ENCODE measurements at places on chromosomes 7 and 10.

DNA sequence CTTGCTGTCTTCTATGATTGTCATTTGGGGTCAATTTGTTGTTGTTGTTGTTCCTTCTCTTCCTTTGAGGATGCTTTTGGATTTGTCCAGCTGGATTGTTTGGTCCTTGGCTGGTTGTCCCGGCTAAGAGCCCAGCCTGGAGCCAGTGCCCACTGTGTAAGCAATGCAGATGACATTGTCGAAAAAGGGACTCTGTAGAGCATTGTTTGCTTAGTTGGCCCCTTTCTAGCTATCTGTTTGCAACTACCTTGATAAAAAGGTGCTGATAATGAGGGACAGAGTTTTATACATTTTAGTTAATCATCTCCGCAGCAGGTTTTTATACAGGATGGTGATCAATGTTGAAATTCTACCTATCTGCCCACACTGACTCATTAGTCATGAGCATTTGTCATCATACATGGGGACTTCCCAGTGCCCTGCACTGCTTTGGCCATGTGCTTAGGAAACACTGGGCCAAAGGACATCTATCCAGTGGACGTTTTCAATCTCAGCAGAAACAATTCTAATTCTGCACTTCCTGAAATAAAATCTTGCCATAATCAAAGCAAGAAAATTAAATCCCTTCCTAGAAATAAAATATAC, 311.9 kb downstream of the GRM8 start:
- no peak for DNase-seq

DNA sequence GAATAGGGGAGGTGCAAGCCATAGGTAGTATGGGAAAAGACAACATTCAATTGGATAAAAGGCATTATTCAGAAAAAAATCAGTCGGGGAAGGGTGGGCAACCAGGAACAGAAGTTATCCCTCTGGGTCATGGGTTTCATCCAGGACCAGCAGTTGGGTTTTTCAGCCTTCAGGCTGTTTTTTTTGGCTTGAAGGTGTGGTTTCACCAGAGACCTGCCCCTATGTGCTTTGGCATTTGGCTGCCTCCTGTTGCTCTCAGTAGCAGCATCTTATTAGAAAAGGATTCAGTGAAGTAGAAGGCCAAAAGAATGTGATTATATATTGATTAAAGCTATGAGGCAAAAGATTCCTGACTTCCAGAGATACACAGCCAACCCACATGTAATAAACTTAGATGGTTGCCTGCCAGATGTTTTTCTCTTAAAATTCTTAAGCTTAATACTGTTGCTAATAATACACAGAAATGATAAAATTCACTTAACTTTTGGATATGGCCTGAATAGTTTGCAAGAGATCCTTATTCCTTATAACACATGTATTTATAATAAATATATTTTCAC, 251.7 kb upstream of the CSTF2T start:
- no peak for DNase-seq

DNA sequence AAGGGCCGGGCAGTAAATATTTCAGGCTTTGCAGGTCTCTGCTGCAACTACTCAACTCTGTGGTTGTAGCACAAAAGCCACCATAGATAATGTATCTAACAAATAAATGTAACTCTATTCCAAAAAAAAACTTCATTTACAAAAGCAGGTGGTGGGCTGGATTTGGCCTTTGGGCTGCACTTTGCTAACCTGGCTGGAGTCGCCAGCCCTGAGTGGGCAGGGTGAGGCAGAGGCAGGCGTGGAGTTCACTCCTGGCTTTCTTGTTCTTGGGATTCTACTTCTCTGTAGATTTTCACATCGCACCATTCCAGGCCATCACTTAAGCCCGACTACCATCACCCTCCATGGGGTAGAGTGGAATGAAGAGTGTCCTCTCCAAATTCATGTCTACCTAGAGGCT, 367.6 kb upstream of the MGMT start:
- no peak for DNase-seq

GRCh38 chr10:3636356-3637181, 148.4 kb downstream of the KLF6 start:
- DNase-seq: peak; percentile 100

GRCh38 chr7:4841007-4841784, 20.6 kb downstream of the PAPOLB start:
- no peak for DNase-seq

DNA sequence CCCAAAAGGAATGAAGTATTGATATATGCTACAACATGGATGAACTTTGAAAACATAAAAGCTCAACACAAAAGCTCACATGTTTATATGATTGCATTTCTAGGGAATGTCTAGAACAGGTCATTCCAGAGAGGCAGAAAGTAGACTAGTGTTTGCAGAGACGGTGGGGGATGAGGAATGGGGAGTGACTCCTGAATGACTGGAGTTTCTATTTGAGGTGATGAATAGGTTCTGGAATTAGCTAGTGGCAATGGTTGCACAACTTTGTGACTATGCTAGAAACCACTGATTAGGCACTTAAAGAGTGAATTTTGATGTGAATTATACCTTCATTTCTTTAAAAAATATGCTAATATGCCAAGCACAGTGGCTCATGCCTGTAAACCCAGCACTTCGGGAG, 6.9 kb downstream of the KPNA7 start:
- no peak for DNase-seq

DNA sequence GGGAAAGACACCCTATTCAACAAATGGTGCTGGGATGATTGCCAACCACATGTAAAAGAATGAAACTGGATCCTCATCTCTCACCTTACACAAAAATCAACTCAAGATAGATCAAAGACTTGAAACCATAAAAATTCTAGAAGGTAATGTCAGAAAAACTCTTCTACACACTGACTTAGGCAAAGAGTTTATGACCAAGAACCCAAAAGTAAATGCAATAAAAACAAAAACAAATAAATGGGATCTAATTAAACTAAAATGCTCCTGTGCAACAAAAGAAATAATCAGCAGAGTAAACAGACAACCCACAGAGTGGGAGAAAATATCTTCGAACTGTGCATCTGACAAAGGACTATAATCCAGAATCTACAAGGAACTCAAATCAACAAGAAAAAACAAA, 504.2 kb upstream of the MBL2 start:
- DNase-seq: no peak

DNA sequence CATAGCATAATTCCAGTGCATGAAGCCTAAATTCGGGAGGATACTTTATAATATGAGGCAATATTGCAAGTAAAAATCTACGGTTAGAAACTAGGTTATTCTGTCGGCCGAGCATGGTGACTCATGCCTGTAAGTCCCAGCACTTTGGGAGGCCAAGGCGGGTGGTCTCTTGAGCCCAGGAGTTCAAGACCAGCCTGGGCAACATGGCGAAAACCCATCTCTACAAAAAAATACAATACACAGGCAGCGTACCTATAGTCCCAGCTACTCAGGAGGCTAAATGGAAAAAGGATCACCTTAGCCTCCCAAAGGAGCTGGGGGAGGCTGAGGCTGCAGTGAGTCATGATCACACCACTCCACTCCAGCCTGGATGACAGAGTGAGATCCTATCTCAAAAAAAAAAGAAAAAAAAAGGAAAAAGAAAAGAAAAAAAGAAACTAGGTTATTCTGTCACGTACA, 14.2 kb downstream of the SKAP2 start:
- DNase-seq: no peak

DNA sequence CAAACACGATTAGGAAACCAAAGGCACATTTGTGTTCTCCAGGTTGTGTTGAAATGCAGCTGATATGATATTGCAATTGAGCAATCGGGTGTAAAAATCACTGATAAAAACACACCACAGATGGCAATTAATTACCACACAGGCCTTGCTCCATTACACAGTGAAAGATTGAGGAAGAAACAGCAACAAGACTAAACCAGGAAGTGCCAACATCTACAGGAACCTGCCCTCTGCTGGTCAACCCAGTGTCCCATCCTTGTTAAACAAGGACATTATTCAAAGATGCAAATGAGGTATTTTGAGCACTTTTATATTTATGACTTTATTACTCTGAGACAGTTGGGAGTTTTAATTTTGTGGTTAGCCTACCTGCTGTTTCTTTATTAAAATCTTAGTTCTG, 765.6 kb upstream of the GHITM start:
- DNase-seq: no peak

DNA sequence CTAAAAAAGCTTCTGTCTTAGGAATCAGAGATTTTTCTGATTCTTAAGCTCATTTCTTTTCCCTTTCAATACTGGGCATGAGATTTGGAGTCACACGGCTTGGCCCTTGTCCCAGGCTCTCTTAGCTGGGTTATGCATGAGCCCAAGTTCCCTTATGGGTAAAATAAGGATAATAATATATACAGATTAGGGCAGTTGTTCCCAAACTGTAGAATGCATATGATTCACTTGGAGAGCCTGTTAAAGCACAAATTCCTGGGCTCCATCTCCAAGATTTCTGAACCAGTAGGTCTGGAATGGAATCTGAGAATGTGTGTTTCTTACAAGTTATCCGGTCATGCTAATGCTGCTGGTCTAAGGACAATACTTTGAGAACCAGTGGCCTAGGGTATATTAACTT, 154.0 kb downstream of the REEP3 start:
- DNase-seq: no peak

GRCh38 chr10:48490946-48491345, 113.9 kb downstream of the ARHGAP22 start:
- no peak for DNase-seq
